Activated CD8-positive, alpha-beta memory T cell treated with anti-CD3 and anti-CD28 coated beads for 1 hour (primary cell): ENCODE measurements at places on chromosomes 5 and 9.

- no peak for DNase-seq
Observed at GRCh38 chr9:86697213-86697612, 250.1 kb downstream of the GAS1 start.

- DNase-seq, result no peak
Observed at GRCh38 chr5:103487218-103487617, 75.4 kb downstream of the NUDT12 start.

GRCh38 chr5:179113945-179114641, 53.9 kb downstream of the ZNF354C start:
- no peak for DNase-seq

- peak; percentile 14 for DNase-seq
Observed at GRCh38 chr9:4987961-4988421, 2.9 kb downstream of the JAK2 start.

GRCh38 chr9:128143525-128144238, 5.6 kb upstream of the LCN2 start:
- no peak for DNase-seq

GRCh38 chr5:42984307-42984706, 55.8 kb downstream of the ANXA2R start:
- DNase-seq, result no peak

DNA sequence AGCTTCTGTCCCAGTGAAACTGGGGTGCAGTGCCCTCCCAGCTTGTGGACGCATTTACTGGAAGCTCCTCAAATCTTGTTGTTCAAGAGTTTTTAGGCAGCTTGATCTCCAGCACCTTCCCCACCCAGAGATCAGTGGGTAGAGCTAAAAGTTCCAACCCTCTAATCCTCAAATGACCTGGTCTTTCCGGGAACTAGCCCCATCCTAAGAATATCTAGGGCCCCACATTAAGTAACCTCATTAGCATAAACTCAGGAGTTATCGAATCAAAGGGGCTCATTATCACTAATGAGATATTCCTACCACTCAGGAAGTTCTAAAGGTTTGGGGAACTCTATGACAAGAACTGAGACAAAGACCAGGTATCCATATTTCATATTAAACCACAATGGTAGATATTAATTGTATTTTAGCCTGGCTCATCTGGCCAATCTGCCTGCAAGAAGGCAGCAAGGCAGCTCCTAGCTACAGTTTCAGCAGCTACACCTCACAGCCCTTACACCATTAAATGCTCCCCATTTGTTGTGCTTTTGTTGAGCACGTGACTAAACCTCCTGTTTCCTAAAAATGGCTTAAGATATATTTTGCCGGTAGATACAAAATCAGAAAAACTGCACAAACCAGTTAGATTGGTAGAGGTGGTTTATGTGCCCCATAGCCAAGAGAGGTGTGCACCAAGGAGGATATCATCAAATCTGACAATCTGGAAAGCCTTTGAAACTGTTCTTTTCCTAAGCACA, 24.6 kb upstream of the SLC22A5 start:
- DNase-seq, result no peak

GRCh38 chr5:44294516-44294915, 94.7 kb downstream of the FGF10 start:
- no peak for DNase-seq

DNA sequence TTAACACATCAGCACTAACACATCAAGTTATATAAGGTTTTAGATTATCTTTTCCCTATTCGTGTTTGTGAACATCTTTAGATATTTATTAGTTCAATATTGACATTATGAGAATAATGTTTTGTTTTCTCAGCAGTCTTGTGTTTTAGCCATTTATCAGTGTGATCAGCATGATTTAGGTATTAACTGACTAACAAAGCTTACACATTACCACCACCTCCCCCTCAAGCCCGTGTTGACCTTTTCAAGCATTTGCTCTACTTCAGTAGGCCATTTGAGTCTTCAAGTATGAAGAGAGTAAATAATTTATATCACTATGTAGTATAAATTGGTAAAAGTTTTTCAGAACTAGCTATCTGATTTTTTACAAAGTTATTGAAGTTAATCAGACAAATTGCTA, 6.9 kb downstream of the PBX3 start:
- DNase-seq, result no peak

DNA sequence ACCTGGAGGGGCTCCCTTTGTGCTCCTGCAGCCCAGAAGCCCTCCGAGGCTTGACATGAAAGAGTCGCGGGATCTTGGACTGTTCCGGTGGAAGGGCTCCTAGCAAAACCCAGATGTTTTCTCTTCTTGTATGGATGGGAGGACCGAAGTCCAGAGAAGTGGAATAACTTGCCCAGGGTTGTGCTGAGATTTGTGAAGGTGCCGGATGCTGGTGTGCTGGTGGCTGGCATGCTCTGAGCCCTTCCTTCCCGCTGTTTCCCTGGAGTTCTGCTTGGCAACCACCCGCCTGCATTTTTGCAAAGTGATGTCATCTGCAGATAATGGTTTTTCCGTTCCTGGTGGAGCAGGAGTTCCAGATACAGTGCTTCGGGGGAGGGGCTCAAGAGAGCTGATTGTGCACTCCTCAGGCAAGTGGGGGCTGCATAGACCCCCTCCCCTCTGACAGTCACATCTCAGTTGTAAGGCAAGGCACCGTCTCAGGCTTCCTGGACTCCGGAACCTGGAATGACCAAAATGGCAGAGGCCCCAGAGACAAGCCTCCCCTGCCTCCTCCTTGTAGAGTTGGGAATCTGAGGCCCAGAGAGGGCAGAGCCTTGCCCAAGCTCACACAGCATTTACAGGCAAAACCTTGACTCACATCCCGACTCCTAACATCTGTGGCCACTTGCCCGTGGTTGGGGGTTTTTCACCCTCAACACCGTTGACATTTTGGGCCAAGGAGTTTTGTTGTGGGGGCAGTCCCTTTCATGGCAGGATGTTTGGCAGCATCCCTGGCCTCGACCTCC, 157.0 kb downstream of the RGS3 start:
- no peak for DNase-seq

DNA sequence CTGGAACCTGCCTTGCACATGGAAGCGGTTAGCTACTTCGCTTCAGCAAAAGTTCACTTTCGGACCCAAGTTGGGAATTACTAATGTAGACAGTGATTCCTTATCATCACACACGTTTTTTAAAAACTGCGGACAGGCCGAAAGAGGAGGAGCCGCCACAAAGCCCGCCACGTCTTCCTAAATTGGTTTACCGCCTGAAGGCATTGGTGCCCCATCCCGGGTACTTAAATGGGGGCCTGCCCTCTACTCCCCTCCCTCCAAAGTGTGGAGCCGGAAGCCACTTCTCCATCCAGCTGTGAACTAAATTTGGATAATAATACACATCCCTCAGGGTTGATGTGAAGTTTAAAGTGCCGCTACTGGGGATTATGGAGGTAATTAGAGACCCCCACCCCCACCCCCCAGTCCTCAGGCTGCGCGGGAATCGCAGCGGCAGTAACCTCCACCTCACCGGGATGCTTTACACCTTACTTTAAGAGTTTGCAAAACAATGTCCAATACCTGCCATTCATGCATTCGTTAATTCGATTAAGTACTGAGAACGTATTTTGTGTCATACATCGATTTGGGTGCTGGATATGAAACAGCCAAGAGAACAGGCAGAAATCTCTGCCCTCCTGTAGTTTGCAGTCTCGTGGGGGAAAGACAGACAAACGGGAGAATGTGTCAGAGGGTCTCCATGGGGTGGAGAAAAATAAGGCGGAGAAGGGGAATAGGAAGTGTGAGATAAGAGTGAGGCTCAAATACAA, 937 bp upstream of the MACROH2A1 start:
- no peak for DNase-seq

DNA sequence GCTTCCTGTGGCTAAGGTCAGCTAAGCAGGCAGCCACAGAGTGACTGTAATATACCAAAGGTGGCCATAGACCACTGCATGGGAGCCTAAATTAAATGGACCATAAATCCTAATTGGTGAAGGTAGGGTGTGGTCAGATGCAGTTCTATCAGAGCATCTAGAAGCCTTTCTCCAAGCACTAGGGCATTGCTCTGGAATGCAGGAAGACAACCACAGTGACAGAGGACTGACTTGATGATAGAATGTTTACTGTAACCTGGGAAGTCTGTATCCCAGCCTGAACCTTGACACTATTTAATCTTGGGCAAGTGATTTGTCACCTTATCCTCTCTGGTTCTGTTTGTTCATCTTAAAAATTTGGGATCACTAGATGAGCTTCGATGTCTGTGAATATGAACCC, 2.3 kb downstream of the FBXO38 start:
- no peak for DNase-seq

GRCh38 chr5:133520991-133521706, 91.2 kb downstream of the FSTL4 start:
- DNase-seq, result no peak

GRCh38 chr5:88374391-88374790, 105.7 kb upstream of the TMEM161B start:
- no peak for DNase-seq

GRCh38 chr9:30482499-30482898, 1901.9 kb upstream of the ACO1 start:
- no peak for DNase-seq

- DNase-seq, result no peak
Observed at GRCh38 chr9:90948156-90948555, 146.5 kb downstream of the SYK start.

GRCh38 chr9:20054734-20055133, 265.9 kb upstream of the SLC24A2 start:
- DNase-seq, result no peak

GRCh38 chr5:88388476-88389337, 120.1 kb upstream of the TMEM161B start:
- no peak for DNase-seq

DNA sequence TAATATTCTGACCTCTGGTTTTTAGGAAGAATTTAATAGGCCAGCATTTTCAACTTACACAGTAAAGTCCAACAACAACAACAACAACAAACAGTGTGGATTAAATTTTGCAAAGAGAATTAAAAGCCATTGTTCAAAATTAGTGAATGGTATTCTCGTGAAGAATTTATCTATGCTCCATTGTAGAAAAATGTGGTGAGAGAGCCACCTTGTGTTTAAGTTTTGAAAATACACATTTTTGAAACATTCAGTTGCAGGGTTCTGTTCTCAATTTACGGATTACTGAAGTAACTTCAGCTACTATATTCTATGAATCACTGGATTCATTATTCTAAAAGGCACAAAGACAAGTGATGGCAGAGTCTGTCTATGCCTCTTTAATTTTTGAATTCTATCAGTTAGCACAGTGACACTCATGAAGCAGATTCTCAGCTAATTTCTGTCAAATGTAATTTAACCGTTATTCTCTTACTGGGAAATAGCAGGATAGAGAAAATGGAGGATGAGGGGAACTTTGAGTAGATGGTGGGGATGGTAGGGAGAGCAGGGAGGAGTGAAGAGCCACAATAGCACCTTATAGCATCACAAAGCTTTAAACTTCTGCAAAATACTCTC, 11.0 kb downstream of the CCDC152 start:
- no peak for DNase-seq

DNA sequence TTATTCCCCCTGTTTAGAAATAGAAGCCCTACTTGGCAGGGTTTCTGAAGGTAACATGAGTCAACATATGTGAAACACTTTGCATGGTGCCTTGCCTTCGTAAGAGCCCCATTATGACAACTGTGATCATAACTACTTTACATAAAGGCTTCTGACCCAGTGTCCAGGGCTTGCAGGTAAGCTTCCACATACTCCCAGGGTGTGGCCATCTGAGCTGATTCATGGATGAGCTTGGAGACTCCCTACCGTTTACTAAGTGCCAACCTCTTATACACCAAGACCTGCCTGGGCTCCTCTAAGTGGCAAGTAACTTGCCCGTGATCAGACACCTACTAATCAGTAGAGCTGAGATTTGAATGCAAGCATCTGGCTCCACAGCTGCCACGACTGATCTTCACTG, 62.8 kb upstream of the C5orf58 start:
- no peak for DNase-seq

DNA sequence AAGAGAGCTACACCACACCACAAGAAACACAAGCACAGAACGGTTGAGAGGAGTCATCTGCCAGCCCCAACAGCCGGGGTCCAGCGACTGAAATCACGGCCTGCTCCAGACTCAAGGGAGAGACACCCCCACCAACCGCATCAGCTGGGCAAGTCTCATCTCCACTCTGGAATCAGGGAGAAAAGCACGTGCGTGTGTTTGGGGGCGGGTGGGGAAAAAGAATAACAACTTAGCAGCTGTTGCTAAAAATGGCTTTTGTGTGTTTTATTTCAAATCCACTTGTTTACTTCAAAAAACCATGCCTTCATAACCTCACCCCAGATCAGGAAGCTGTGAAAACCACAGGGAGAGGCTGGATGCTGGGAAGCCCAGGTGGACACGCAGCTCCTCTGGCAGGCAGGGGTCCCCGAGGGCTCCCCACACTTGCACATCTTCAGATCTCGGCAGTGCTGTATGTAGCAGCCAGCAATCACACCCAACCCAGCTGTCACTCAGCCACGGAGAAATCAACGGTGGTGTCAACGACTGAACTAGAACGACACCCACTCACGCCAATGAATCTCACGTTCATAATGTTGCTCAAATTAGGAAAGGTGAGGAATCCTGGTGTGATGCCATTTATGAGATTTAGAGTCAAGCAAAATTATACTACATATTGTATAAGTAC, 19.0 kb downstream of the PNPLA7 start:
- no peak for DNase-seq

GRCh38 chr5:133257977-133258376, 206.2 kb downstream of the HSPA4 start:
- no peak for DNase-seq

DNA sequence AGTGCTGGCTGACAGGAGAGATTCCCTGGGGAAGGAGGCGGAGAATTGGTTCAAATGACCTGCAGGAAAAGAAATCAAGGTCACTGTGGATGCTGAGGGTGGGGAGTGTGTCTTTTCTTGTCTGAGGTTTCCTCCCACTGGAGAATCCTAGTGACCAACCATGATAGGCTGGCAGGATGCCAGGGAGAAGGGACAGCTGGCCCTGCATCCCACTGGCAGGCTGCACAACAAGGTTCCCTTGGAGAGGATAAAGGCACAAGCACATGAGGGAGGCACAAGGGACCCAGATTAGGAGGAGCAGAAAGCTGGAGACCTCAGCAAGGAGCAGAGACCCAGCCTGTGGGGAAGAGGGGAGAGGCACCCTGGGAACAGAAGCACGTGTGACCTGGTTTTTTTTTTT, 11.4 kb upstream of the ZDHHC12 start:
- DNase-seq, result no peak

DNA sequence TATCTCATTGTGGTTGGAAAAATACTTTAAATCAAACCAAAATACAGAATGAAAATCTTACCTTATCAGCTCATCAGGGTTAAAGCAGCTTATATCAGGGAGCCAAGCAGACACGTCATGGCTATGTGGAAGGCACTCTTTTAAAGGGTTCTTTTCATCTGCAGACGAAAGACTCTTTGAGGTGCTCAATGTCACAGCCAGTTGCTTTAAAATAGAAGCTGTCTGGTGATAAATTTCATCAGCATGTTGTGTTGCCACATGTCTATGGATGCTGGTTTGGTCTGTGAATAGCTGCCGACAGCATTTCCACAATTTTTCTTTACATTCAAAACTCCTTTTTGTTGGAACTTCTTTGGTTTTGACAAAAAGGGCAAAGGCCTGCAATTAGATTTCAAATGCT, 7.5 kb downstream of the TSTD2 start:
- DNase-seq, result no peak

- no peak for DNase-seq
Observed at GRCh38 chr5:57302164-57302563, 128.3 kb downstream of the GPBP1 start.
